CD8-positive, alpha-beta T cell (primary cell): ENCODE measurements at places on chromosomes 12 and 14.

GRCh38 chr14:70881549-70882177 lies 25.6 kb upstream of the PCNX1 start:
- no peak for DNase-seq

GRCh38 chr12:113061061-113061694 lies 4.6 kb downstream of the DTX1 start:
- DNase-seq = no peak

DNA sequence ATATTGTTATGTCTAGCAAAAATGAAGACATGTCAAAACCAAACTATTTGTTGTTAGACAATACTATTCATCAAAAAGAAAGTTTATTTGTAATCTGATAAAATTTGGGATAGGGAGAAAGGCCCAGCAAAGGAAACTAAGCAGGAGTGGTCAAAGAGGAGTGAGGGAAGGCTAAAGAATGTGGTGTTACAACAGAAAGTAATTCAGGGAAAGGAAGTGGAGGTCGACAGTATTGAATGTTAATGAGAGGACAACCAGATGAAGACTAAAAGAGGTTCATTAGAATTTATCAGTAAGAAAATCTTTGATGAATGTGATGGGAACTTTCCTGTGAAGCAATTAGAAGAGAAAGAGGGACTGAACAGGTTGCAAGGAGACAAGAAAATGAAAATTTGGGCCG lies 33.9 kb downstream of the PLCZ1 start:
- DNase-seq = no peak

DNA sequence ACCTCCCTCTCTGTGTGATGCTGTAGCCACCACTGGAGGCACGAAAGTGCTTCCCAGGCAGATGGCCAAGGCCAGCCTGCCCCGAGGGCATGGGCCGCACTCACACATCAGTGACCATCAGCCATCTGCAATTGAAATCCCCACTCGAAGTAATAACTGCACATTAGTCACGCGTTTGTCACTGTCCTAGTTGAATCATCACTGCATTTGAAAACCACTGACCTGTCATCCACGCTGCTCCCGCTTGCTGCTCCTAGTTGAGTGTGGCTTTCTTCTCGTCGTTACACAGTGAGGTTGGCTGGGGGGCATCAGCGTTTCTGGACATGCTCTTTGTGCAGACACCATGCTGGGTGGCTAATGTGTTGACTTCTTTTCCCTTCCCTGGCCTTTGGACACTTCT lies 176.1 kb downstream of the ADGRD1 start:
- DNase-seq = no peak

GRCh38 chr12:124851342-124851741 lies 12.3 kb downstream of the SCARB1 start:
- no peak for DNase-seq

DNA sequence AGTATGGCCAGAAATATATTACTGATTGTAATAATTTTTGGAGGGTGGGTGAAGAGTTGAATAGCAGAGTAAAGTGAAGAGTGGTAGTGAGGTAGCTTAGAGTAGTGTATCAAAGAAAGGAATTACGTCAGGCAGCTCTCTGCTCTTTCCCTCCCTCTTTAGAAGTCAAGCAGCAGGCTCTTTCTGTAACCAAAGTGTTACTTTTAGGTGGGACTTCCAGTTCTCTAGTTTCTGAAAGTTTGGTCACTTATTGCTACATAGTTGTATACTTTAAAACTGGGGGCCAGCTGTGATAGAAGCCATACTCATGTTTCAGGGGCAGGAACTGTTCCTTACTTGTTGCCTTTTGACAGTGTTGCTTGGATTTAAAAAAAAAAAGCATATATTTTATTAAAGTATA lies 30.6 kb downstream of the ATF7IP start:
- no peak for DNase-seq

GRCh38 chr12:9810671-9811070 lies 16.6 kb upstream of the KLRF1 start:
- no peak for DNase-seq

DNA sequence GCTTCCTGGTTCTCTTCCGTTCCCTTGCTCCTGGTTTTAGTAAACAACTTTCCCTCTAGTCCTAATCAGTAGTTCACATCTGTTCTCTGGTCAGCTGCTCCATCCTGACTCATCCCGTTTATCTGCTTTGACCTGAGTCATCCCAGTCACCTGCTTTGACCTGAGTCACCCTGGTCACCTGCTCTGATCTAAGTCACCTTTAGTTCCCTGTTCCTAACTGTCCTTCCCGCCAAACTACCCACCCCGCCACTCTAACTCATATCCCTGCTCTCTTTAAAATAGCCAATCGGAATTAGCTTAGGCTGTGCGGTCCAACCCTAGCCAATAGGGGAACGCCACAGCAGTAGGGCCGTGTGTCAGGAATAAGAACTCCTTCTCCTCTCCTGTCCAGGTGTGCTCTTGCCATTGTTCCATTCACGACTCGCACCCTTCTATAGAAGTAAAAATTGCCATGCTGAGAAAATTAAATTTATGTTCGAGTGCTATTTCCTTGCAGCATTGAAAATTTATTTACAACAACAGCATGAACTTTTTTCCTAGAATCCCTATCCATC lies 3.1 kb upstream of the ANKRD33 start:
- no peak for DNase-seq

GRCh38 chr14:96053600-96054381 lies 14.6 kb downstream of the C14orf132 start:
- peak; percentile 21 for DNase-seq

GRCh38 chr12:130988751-130989150 lies 35.0 kb downstream of the ADGRD1 start:
- no peak for DNase-seq

GRCh38 chr12:13002301-13003097 lies 2.4 kb upstream of the HEBP1 start:
- no peak for DNase-seq

- DNase-seq = no peak
Measured at GRCh38 chr14:61437381-61437780, 116.0 kb downstream of the PRKCH start.

DNA sequence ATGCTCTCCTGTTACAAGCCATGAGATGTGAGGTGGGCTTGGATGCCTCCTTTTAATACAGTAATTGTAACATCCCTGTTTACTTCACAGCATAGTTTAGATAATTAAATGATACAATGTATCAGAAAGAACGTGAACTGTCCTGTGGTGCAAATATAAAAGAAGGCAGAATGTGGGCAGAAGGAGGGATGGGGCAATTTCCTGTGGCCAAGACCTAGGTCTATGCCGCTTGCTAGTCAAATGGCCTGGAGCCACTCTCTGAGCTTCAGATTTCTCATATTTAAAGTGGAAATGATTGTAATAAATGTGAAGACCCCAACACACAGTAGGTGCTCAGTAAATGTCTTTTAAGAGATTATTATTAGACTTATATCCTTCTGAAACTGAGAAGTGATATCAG lies 24.0 kb upstream of the EVL start:
- DNase-seq = no peak

GRCh38 chr12:5206401-5207175 lies 162.9 kb downstream of the KCNA5 start:
- DNase-seq = no peak

GRCh38 chr14:68349900-68350629 lies 442.8 kb downstream of the ZFP36L1 start:
- no peak for DNase-seq

DNA sequence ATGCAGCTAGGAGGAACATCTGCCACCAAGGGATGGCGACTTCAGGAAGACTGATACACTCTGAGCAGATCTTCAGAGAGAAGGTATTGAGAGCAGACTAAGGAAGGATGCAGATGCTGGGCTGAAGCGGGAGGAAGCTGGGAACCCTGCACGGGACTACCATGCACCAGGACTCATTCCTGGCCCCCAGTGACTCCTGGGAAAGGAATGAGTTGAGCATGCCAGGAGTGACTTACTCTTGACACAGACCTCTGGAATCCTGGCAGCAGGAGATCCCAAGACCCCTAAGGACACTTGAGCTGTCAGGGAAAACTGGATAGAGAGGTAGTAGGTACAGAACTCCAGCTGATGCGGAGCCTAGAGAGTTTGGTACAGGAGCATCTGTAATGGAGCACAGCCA lies 336.1 kb downstream of the RPS29 start:
- no peak for DNase-seq

DNA sequence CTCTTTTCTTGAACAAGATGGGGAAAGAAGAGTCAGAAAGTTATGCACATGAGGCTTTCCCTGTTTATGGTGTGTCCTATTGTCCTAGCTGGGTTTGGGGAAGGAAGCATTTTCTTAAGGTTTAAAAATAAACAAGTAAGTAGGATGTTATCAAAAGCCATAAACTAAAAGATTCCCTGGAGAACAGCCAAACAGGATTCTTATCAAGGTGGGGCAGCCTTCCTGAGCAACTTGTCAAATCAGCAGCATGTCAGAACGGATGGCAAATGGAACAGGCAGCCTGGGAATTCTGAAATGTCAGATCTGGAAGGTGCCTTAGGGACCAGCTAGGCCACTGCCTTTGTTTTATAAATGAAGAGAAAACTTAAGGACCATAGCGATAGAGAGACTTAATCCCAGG lies 152.2 kb upstream of the RGS6 start:
- DNase-seq = no peak

DNA sequence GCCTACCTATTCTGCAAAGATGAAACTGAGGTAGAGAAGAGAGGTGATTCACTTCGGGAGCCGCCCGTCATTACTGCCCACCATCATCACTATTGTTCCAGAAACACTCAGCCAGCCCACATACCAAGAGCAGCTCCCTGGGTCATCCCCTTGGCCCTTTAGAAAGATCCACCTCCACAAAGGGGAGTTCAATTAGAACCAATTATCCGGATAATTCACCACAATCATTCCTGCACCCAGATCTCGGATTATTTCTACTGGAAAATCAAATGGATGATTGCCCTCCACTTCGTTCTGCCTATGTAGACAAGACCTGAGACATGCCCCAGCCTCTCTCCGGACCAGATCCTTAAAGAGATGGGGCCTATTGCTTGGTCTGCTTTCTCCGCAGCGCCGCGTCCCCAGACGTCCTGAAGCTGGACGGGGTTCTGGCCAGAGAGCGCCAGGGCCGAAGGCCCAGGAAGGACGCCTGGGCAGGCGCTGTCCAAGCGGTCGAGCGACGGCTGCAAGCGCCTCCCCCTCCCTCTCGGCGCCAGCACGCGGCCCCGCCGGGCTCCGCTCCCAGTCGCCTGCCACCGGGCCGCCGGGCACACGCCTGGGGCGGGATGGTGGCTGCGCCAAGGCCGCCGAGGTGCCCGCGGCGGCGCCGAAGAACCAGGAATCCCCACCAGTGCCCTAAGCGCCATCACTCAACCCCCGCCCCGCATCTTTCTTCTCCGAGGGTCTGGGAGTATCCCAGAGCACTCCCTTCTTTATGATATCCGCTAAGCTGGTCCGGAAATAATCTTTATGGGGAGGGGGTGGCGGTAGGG lies 1.3 kb upstream of the ASCL1 start:
- DNase-seq = no peak

- no peak for DNase-seq
Measured at GRCh38 chr12:57498132-57498502, 10.2 kb downstream of the MARS1 start.

DNA sequence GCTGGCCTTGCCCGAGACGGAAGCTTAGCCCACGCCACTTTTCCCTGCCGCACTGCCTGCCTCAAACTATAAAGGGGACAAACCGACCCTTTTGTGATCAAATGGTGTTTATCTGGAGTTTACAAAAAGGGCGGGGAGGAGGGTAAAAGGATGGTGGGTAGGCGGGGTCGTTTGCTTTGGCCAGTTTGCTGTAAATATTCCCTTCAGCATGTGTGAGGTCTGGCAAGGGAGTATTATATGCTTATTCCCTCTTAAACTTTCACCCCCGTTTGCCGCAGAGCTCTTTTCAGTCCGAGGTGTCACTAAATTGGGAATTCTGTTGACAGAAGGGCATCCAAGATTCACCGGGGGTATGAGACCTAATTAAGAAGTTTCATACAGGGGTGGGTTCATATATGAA lies 3.8 kb upstream of the TBX3 start:
- DNase-seq = no peak

- DNase-seq = no peak
Measured at GRCh38 chr12:75854681-75855309, 176.8 kb downstream of the PHLDA1 start.

GRCh38 chr14:36394593-36394992 lies 74.2 kb upstream of the MBIP start:
- DNase-seq = no peak

DNA sequence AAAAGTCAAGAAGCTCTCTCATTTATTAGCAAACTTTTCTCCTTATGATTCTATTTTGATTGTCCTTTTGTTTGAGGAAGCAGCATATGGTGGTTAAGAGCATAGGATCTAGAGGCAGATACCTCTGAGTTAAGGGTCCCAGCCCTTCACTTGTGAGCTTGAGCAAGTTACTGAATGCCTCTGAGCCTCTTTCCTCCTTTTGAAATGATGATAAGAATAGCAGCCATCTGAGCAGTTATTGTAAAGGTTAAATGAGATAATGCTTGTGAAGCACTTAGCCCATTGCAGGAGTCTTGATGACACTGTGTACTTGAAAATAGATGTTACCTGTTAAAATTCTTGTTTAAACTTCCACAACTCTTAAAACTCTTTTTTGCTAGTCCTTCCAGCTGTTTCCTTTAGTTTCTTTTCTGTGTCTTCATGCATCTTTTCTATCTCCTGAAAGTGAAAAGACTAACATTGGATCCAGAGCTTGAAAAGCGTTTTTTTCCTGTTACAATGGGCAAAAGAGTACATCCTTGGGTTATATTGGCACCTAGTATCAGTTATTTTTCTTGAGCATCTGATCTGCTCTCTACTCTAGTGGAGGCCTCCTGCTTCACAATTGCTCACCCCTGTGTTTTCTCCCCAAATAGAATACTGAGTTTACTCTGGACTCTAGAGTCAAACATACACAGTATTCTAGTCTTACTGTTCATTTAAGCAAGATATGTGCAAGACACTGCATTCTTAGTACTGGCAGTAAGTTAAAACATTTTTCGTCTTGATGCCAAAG lies 3.1 kb downstream of the HIF1A start:
- no peak for DNase-seq

DNA sequence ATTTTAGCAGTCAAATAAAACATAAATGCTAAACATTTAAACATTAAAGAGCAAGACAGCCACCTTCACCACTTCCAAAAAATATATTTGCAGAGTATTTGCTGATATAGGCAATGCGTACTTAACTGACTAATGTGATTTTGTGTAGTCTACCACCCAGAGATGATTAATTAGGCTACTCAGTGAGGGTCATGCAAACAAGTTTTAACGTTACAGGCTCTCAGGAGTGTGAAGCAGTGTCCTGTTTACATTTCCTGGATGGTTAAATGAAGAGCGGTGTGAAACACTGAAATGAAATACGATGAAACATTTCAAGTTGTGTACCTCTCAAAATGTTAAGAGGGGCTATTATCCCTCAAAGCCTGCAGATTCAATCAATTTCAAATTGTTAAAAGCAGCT lies 165.8 kb upstream of the LRIG3 start:
- no peak for DNase-seq

- DNase-seq = no peak
Measured at GRCh38 chr12:86712425-86712843, 456.2 kb upstream of the MGAT4C start.
